Activated CD4-positive, alpha-beta T cell treated with anti-CD3 and anti-CD28 coated beads for 4 hours (primary cell): ENCODE measurements at places on chromosomes 11 and 22.

DNA sequence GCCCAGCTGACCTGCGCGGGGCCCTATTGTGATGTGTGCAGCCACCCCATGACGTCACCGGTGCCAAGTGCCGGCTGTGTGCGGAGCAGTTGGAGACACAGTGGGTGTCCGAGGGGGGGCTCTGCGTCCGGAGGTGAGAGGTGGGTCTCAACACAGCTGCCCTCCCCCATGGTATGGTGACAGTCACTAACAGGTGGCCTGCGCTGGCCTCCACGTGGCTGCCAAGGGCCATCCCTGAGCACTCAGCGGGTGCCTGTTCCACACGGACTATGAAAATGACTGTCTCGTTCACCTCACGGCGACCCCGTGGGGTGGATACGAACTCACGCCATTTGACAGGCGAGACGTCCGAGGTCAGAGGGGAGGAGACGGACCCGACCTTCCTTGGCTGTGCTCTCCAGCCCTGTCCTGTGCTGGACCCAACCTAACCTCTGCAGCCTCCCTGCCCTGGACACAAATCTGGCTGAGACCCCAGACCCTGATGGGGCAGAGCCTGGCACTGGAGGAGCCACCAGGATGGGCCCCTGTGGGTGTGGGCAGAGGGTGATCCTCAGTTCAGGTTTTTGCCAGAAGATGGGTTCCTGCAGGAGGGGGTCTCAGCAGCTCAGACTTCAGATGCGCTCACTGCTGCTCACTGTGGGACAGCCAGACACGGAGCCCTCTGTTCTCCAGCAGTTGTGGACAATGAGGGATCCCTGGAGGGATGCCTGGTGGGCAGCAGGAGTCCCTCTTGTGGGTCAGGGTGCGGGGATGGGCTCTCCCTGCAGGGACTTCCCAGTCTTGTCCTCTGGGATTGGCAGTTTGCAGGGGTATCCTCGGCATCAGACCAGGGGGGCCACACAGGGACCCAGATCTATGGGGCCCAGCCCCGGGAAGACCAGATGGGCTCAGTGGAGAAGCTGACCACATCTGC, 6.3 kb downstream of the HRAS start:
- DNase-seq, result no peak

DNA sequence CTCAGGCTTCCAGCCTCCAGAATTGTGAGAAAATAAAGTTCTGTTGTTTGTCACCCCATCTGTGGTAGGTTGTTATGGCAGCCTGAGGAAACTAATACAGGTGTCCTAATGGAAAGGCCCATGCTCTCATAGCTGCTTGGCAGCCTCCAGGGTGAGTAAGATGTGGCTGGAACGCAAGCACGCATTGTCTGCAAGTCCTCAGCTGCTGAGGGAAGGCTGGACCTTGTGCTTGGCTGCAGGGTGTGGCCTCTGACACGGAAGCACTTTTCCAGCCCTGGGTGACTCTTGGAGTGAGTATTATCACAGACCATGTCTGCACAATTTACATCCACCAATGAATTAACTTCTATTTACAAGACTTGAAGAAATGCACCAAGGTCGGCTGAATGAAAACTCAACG, 44.4 kb upstream of the BARX2 start:
- no peak for DNase-seq

DNA sequence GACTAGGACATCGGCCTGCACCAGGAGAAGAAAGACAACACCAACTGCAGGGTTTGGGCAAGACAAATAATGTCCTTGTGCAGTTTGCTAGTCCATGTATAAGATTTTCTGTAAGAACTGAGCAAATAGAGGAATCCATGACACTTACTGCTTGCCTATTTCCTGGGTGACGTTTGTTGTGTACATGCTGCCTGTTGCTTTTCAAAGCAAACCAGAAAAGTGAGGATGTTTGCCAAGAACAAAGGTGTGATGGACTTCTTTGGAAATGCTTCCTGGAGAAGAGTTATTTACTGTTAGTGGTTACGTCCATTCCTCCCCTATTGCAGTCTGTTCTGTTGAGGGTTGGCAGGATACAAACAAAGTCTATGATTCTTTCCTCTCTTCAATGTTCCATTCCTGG, 126.5 kb downstream of the CASP12 start:
- DNase-seq, result no peak

DNA sequence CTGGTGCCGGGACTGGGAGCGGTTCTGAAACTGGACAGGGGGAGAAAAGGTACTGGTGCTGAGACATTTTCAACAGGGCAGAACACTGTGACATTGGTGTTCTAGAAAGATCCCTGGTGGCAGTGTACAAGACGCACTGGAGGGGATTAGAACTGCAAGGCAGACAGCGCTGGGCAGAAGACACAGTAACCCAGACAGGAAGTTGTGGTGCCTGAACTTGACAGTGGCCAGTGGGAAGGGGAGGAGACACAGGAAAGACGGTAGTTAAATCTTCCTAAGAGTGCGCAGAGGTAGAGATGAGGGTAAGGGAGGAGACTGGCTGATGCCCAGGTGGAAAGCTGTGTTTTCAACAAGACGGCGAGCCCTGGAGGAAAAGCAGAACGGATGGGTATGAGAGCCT, 24.5 kb downstream of the FAM227A start:
- DNase-seq, result no peak

DNA sequence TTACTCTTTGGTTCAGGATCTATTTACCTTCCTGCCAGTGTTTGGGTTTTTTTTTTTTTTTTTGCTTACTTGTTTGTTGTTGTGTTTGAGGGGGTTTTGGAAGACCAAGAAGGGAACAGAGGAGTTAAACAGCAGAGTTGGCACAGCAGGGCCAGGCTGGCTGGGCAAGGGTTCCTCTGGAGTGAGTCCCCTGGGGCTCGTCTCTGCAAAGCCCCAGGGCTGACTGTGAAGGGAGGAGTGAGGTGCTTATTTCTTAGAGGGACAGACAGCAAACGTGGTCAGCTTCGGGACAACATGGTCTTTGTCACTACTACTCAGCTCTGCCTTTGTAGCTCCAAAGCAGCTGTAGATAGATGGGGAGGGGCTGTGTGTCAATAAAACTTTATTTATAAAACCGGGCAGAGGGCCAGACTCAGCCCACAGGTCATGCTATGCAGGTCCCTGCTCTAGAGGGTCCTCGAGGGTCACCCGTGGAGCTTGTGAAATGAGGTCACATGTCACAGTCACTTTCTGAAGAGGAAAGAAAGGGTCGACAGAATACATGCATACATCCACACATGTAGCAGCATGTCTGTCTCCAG, 1404.7 kb downstream of the BRD1 start:
- DNase-seq, result no peak

DNA sequence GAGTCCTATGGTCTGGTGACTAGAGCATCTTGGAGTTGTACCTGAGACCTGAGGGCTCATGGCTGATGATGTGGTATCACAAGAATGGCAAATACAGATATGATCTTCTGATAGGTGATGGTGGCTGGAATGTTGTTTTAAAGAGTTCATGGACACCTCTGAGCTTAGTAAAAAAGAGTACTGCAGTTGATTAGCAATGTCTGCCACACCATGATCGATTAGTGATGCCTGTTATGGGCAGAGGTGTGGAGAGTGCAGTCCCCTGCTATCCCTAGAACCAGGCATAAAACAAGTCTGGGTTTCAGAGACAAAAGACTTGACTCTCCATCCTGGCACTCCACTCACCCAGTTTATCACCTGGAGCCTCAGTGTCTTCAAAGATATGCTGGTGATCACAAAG, 1.4 kb upstream of the BATF2 start:
- no peak for DNase-seq

DNA sequence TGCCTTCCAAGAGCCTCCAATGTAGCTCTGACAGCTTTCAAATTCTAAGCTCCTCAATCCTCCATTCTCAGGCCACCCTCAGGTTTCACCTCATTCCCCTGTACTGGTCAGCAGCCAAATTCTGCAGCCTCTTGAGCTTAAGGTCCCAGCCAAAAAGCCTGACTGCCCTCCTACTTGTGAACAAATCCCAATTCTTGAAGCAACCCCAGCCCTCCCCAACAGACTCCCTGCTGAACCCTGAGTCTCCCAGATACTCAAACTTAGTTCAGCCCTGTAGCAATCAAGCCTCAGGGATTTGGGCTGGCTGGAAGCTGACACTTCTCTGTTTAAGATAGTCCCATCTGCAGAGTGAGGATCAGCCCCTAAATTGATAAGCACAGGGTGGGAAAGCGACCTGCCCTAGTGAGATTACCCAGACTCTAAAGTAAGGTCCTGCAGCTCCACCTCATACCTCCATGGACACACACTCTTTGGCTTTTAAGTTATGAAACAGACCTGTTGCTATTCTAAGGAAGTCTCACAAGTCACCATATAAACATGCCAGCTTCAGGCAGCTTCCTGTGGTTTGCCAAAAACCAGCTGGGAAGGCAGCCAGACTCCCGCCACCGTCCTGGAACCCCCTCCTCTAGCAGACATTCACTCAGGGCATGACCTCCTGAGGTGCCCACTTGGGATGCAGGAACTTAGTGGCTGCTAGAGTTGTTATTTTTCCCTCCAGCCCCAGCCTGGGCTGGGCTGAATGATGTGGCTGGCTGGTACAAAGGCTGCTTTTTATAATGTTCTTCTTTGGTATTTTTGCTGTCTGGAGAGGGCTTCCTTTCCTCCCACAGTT, 82.5 kb upstream of the PICALM start:
- DNase-seq, result no peak

DNA sequence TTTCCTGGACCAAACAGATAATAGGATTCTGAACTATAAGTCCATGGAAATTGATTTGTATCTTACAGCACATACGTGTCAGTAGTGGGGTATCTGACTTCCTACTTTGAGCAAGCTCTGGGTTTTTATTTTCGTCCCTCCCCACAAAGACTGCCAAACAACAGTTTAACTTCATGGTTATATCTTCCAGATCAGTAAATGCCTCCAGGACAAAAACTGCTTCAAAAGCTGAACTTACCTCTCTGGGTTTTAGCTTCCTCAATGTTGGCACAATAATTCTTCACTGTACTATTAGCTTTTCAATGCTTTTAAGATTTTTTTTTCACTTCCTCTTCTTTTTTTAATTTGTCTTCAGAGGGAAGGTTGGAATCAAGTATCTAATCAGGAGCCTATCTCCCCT, 4.2 kb upstream of the DPF2 start:
- no peak for DNase-seq

DNA sequence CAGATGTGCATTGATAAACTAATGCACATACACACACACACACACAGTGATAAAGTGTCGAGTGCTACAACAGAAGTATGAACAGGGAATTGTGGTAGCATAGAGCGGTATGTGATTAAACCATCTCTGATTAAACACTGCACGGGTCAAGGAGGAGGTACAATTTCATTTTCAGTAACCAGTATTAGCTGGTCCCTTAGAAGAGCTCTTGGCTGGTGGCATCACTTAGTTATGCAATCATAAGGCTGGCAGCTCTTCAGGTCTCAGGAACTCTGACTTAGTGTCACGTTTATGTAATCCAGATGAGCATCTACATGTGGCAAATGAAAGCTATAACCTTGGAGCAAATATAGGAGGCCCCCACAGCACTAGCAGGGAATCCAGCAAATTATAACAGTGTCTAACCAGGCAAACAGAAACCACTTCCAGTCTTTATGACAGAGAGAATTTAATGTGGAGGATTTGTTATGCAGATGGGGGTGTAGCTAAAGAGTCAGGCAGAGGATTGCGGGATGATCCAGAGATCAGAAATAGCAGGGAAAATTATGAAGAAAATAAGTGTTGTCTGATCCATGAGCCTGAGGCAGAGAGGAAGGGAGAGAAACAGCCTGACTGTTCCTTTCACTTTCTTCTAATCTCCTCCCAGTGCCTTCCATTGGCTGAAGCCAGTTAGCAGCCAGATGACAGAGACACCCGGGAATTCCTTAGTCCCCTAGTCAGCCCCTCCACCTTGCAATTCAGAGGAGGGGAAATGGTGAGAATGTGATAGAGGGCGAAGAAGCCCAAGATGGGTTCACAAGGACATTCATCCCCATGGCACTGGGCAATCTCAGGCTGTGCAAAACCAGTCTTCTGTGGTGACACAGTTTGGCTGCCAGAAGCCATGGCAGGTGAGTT, 533.1 kb upstream of the TENM4 start:
- DNase-seq, result no peak

DNA sequence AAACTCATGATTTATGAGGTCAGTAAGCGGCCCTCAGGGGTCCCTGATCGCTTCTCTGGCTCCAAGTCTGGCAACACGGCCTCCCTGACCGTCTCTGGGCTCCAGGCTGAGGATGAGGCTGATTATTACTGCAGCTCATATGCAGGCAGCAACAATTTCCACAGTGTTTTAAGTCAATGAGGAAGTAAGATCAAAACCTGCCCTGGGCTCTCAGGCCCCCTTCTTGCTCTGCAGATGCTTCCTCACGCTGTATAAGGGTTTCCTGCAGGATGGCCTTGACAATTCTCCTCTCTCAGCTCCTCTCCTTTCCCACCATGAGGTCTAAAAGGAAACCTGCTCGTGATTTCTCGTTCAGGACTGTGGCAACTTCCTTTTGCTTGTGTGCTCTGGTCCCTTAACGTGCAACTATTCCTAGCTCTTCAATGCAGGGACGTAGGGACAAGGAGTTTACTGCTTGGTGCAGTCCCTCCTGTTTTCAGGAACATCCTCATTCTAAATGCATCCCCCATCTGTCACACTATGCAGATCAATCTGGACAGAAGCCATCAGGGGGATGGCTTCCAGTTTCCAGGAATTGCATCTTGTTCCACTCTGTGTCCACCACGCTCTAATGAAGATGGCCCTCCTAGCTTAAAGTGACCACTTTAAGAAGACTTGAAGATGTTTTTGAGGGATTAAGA, 64.3 kb upstream of the IGLL5 start:
- no peak for DNase-seq

DNA sequence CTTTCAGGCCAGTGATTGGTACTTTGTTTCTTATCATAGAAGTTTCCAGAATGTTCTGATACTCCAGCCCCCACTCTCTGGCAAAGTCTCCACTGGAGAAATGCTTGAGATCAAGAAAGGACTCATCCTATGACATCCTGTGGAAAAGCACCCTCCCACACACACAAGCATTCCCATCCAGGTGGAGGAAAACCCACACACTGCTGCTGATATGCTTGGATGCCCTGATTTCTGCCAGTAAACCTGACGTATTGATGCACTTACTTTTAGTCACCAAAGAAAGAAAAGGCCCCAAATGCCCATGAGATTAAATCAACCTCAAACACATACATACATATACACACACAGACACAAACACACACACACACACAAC, 9.2 kb upstream of the SLC5A12 start:
- no peak for DNase-seq

- no peak for DNase-seq
These were observed 64.8 kb downstream of the RAB30 start for GRCh38 chr11:83006877-83007330.

DNA sequence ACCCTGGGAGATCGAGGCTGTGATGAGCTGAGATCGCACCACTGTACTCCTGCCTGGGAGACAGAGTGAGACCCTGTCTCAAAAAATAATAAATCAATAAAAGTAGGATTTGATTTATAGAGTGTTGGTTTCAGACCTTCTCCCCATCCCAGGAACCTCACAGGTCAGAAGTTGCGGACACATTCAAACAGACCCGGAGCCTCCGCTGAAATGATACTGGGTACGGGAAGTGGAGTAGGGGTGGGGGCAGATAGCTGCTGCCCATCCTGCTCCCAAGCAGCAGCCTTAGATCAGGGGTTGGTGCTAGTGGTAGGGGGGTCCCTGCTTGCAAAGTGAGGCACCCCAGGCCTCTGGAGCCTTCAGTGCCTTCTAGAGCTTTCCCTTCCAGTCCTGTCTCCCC, 7.8 kb downstream of the PRDM11 start:
- no peak for DNase-seq
